Activated CD4-positive, CD25-positive, alpha-beta regulatory T cell (primary cell): ENCODE measurements at places on chromosomes 6 and 20.

DNA sequence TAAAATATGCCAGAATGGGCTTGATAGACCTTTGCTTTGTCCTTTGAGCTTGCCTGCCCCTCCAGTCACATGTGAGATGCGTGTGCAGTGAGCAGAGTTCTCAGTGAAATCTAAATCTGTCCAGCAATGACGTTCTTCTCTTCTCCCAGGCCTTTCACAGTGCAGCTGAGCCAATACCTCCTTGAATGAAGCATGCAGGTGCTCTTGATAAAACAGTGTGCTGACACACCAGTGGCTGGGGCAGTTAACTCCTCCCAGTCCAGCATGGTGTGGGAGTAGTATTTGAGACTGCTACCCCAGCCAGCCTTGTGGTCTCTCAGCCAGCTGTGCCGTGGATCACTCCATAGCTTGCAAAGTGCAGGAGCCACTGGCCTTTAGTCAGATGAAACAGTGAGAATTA is 240.5 kb downstream of the FARS2 start:
- no peak for DNase-seq

DNA sequence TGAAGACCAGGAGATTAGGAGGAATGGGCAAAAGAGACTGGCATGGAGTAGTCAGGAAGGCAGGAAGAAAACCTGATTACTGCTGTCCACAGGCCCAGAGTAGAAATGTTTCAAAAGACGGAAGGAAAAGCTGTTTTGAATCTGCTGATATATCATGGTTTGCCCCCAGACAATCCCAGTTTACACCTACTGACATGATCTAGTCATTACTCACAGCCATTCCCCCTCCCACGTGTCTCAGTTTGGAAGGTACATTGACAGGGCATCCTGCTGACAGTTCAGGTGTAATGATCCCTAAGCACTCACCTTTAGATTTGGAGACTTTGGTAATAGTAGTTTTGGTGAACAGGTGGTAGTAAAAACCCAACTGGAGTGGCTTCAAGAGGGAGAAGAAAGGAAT is 9.8 kb upstream of the TXNDC5 start:
- no peak for DNase-seq

GRCh38 chr6:41120058-41120457 is 34.1 kb downstream of the TREML1 start:
- DNase-seq: no peak

DNA sequence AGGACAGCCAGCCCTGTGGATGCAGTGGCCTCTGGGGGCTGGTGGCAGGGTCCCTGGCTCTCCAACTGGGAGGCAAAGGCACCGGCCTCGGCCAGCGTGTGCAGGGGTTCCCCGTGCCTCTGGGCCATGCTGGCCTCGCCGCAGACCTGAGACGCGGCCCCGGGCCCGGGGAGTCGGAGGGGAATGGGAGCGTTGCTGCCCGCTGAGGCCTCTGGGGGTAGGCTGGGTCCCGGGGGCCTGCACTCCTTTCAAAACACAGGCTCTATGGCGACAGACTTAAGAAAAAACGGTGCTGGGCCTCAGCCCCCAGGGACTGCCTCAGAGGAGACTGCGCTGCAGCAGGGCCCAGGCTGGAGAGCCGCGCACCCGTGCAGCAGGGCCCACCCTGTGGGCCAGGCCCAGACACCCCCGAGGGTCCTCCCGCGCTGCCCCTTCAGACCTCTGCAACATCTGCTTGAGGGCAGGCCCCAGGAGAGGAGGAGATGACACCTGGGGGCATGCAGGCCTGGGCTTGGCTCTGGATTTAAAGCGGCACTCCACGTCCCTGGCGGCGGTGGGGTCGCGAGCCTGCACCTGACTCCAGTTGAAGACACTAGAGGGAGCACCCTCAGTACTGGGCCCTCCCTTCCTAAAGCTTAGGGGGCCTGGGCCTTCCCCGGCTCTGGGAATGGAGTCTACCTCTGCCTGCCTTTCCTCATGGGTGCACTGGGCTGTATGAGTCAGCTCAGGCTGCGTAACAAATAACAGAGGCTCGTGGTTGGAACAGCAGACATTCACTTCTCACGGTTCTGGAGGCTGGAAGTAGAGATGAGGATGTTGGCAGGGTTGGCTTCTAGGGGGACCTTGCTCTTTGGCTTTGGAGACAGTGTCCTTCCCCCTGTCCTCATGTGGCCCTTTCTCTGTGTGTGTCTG is 117.4 kb upstream of the RPS6KA2 start:
- no peak for DNase-seq

DNA sequence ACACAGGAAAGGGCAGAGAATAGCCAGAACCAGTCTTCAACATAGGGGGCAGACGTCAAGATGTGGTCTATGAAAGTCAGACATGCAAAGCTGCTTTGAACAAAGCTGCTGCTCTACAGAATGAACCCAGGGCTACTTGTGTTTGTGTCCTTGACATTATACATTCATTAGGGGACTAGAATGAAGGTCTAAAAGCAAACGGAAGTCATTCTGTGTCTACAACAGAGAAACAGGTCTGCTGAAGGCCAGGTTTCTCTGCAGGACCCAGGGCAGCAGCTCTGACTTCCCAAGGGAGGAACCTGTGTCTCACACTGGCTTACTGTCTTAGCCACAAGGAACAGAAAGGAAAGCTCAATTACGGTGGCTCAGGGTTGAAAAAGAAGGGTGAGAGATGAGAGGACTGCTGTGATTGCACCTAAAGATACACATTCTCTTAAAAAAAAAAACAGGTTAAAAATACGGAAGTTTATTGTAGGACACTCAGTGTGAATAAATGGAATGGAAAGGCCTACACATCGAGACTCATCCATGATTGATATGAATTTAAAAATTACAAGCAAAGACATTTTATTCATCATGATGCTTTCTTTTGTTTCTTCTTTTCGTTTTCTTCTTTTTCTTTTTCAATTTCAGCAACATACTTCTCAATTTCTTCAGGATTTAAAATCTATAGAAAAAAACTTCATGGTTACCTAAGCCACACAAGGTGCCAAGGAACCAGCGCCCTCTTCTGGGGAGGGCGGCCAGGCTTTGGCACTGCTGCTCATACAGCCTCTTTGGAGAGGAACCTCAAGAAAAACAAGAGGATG is 6.7 kb downstream of the PSMA7 start:
- peak; percentile 51 for DNase-seq

GRCh38 chr6:140366991-140367390 is 992.5 kb upstream of the CITED2 start:
- no peak for DNase-seq

DNA sequence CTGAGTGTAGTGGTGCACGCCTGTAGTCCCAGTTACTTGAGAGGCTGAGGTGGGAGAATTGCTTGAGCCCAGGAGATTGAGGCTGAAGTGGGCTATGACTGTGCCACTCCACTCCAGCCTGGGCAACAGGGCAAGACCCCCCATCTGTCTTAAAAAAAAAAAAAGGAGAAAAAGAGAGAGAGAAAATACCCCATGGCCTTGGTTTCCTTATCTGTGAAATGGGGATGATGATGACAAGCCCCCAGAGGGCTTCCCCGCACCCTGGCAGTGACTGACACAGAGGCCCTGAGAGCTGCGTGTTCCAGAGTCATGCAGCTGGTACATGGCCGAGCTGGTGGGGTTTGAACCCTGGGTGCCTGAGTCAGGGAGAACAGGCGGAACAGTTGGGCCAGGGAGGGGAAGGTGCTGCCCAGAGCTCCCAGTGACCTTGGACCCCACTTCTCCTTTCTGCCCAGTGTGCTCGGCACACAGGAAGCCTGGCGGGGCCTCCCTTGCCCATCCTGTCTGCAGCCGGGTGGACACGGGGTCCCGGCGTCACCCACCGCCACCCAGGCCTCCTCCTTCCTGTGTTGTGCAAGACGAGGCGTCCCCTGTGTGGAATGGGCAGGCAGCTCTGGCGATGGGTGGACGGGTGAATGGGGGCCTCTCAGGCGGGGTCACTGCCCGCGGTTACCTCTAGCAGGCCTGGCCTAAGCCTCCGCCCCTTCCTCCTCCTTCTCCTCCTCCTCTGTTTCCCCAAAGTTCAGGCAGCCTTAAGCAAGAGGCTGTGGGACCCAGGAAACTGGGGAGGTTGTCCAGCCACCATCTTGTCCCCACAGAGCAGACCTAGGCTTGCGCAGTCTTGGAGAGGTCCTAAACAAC is 84.2 kb downstream of the CEBPB start:
- no peak for DNase-seq

DNA sequence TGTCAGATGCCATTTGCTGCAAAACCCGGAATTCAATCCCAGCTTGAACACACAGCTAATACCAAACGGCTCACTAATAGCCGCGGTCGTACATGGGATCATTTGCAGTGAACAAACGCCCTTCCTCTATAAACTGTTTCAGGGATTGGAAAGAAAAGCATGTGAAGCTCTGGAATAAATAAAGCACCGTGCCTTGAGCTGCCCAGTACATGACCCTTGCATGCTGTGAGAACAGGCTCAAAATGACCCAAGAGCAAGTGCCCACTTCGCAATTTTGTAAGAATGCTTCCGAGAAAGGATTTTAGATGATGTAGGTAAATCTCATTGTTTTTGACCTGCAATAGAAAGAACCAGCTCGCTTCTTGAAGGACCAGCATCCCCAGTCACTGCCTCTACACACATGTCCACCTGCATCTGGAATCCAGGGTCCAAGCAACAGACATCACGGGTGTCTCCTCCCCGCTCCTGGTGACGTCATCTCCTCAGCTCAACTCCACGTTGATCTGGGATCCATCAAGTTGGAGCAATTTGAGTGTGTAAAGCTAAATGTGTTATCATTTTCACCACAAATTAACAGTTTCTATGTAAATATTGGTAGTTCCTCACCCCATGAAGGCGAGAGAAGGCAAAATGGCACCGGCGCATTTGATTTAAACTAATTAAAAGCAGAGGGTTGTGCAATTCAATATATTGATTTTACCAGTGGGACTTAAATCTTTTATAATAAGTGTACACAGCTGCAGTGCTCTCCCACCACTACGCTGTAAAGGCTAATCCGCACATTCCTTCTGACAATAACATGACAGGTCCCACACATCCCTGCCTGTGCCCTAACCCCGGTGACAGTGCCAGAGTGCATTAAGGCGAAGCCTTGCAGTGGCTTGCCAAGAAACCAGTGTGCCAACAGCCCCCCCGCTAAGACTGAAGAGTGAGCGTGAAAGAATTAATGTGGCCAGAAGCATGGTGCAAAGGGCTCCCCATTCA is 6.2 kb downstream of the BMP7 start:
- DNase-seq: no peak

GRCh38 chr20:36162272-36162966 is 7.9 kb downstream of the EPB41L1 start:
- DNase-seq: no peak

GRCh38 chr6:56946368-56946767 is 8.5 kb upstream of the BEND6 start:
- DNase-seq: no peak

- no peak for DNase-seq
Observed at GRCh38 chr6:160344271-160344670, 3.9 kb upstream of the SLC22A3 start.

GRCh38 chr6:130923350-130923749 is 96.1 kb downstream of the SMLR1 start:
- DNase-seq: no peak

DNA sequence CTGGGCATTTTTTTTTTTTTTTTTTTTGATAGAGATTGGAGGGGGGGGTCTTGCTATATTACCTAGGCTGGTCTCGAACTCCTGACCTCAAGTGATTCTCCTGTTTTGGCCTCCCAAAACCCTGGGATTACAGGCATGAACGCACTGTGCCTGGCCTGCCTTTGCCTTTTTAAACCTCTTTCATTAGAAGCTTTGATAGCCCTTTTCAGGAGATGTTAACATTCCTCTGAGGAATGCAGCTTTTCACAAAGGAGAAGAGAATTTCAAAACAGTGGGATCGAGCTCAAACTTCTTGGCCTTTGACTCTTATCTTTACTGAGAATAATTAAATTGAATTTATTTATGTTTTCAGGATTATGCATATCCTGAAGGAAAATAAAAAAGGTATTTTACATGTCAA is 31.3 kb downstream of the SLC26A8 start:
- no peak for DNase-seq

DNA sequence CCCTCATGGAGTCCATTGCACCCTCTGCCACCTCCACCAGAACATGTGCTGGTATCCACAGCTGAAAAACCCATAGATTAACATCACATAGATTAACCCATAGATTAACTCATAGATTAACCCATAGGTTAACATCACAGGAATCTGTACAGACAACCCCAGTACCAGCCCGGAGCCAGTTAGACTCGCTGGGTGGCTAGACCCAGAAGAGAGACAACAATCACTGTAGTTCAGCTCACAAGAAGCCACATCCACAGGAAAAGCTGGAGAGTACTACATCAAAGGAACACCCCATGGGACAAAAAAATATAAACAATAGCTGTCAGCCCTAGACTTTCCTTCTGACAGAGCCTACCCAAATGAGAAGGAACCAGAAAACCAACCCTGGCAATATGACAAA is 25.1 kb downstream of the SERPINB9 start:
- no peak for DNase-seq

DNA sequence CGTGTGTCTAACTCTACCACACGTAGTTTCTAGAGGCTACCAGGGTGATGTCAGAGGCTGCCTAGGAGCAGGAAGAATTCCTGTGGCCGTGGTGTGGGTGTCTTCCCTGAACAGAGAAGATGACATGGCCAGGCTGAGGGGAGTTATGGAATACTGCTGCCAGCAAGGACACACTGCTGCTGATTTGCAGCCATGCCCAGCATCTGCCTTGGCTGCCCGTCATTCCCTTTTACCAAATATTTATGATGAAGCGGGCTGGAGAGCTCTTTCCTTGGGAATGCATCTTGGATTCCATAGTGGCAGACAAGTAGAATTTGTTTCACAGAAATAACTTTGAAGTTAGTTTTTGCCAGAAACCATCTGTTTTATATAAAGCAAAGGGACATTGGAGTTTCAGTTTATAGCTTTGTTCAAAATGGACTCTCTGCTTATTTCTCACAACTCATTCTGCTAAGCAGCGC is 80.8 kb upstream of the VSTM2L start:
- no peak for DNase-seq

DNA sequence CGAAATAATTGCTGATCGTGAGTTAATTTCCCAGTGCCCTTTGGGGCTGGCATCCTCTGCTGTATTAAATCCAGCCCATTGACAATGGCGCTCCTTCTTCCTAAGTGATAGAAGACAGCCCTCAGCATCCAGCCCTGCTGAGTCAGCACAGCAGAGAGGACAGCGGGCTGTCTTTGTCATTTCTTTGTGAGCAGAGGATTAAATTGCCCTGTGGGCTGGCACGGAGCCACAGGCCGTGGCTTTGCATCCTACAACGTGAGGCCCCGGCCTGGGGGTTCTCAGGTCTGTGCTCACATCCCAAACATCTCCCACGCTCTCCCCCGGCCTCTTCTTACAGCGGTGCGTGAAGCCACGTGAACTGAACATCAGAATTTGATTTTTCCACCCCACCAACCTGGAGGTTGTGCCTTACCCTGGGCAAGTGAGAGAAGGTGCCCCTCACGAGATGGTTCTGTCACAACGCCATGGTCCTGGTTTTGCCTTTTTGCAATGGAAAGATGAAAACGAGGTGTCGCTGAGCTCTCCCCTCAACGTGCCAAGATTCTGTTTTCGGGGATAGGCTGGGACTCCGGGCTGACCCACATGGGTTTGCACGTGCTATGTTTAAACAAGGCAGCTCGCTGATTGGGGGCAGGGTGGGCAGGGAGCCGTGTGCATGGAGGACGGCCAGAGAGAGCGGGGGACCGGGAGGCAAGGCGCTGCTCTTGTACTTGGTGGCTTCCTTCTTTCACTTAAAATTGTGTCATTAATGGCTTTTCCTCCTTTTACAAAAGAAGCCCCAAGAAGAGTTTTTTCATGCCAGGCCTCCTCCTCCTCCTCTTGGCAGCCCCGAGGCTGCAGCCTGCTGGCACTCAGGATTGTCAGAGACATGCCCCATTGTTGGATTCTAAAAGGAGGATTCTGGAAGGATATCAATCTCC is 19.5 kb downstream of the CDH4 start:
- no peak for DNase-seq

GRCh38 chr20:54727490-54727889 is 252.1 kb downstream of the DOK5 start:
- no peak for DNase-seq
